Endothelial cell of umbilical vein (primary cell): ENCODE measurements at places on chromosomes 2 and 18. TPM values are rescaled to one million over a fixed set of nuclear protein-coding genes. Genes with fewer than 3 reads are reported as not detected.

The CYP27A1 gene
- total RNA-seq, result 12.6 and 15.1 TPM in 2 replicates

The MARCHF7 gene
- total RNA-seq, result 82.0 and 93.9 TPM in 2 replicates

The ARHGEF4 gene
- total RNA-seq, result not detected in 2 replicates

The CHRND gene
- total RNA-seq, result not detected in 2 replicates

The CXCR1 gene
- not detected in 2 replicates for total RNA-seq

The GFPT1 gene
- total RNA-seq, result 38.7 and 45.1 TPM in 2 replicates

The CREG2 gene
- total RNA-seq, result 0.88 and 2.0 TPM in 2 replicates

The POTEJ gene
- total RNA-seq, result 0.24 TPM in 1 of 2 replicates, not detected in the other

The SPHKAP gene
- total RNA-seq, result not detected in 2 replicates

The CTAGE1 gene
- not detected in 2 replicates for total RNA-seq

The KIAA1328 gene
- total RNA-seq, result 6.3 and 6.5 TPM in 2 replicates

The TEKT4 gene
- not detected in 2 replicates for total RNA-seq

The PDK1 gene
- 7.7 and 16.9 TPM in 2 replicates for total RNA-seq

The FAM110C gene
- total RNA-seq, result not detected in 2 replicates

The PRKRA gene
- total RNA-seq, result 42.4 and 46.6 TPM in 2 replicates

The GCG gene
- total RNA-seq, result not detected in 2 replicates

The IL18R1 gene
- total RNA-seq, result 3.6 and 4.0 TPM in 2 replicates

The ARL6IP6 gene
- total RNA-seq, result 34.7 and 36.5 TPM in 2 replicates

The INSIG2 gene
- total RNA-seq, result 19.7 and 26.9 TPM in 2 replicates

The EML6 gene
- total RNA-seq, result 1.3 and 2.1 TPM in 2 replicates

The LBH gene
- 2.9 and 5.5 TPM in 2 replicates for total RNA-seq

The ECEL1 gene
- not detected in 2 replicates for total RNA-seq

The CYRIA gene
- total RNA-seq, result 38.4 and 40.3 TPM in 2 replicates

The PROC gene
- not detected in 2 replicates for total RNA-seq

The PROKR1 gene
- total RNA-seq, result not detected in 2 replicates

The NRBP1 gene
- total RNA-seq, result 118 and 130 TPM in 2 replicates

The FBLN7 gene
- 2.1 and 3.3 TPM in 2 replicates for total RNA-seq

The IL37 gene
- not detected in 2 replicates for total RNA-seq

The ASB18 gene
- not detected in 2 replicates for total RNA-seq

The CIDEA gene
- 0.42 and 1.8 TPM in 2 replicates for total RNA-seq

The TEX44 gene
- total RNA-seq, result not detected in 2 replicates

The HOXD8 gene
- total RNA-seq, result 14.9 and 15.6 TPM in 2 replicates
